Activated T-cell treated with anti-CD3 and anti-CD28 coated beads for 1 hour (primary cell): ENCODE measurements at places on chromosomes 5 and 9.

GRCh38 chr9:124698265-124698664, 72.8 kb downstream of the NR6A1 start:
- DNase-seq: no peak

DNA sequence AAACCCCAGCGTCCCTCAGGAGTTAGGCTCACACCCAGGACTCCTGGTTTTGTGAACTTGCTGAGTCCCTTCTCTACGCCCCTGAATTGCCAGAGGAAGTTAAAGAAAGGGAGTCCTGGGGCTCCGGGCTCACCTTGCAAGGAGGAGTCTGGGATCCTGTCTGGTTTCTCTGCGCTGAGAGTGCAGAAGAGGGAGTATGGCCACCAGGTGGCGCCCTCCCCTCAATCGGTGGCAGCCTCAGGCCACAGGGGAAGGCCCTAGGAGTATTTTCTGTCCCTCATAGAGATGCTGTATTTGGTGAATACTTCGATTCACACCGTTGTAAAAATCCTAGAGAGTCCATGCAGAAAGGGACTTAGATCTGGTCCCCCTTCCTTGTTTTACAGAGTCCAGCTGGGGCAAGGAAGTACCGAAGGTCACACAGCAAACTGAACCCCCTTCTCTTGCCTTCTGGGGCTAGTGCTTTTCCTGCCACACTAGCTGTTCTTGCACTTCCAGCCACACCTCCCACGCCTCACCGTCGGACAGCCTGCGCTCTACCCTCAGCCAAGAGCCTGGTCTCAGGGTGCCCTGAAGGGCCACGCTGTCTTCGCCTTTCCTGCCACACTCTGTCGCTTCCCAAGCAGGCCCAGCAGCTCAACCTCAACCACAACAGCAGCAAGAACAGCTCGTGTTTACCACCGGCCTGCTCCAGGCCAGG, 10.2 kb downstream of the HAND1 start:
- DNase-seq: peak; percentile 73

DNA sequence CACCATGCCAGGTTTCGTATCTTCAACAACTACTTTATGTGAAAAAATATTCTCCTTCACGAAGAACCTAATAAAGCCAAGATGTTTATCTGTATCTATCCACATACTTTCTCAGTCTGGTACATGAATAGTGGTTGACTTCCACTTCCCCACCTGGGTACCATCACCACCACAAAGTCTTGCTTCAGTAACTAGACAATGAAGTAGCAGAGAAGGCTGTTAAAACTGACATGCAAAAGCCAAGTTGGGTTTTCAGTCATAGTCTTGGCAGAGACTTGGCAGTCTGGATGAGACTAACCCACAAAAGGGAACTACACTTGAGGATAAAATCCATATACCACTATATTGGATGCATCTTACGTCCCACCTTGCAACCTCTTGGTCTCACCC, 5.0 kb downstream of the P4HA2 start:
- DNase-seq: no peak

DNA sequence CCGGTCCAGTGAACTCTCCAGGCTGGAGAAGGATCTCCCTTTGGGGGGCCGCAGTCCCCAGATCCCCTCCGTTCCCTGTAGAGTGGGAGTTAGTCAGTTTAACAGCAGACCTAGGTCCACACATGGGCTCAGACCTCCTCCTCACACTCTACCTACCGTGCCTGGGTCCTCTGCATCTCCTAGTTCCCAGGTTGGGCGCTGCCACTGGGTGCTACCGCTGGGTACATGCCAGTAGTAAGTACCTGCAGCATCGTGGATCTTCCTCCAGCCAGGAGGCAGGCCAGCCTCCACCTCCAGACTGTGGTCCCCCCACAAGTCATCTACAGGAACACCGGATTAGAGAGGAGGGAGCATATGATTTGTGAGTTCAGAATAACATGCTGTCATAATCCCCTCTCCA, 802 bp downstream of the APBB3 start:
- DNase-seq: no peak

DNA sequence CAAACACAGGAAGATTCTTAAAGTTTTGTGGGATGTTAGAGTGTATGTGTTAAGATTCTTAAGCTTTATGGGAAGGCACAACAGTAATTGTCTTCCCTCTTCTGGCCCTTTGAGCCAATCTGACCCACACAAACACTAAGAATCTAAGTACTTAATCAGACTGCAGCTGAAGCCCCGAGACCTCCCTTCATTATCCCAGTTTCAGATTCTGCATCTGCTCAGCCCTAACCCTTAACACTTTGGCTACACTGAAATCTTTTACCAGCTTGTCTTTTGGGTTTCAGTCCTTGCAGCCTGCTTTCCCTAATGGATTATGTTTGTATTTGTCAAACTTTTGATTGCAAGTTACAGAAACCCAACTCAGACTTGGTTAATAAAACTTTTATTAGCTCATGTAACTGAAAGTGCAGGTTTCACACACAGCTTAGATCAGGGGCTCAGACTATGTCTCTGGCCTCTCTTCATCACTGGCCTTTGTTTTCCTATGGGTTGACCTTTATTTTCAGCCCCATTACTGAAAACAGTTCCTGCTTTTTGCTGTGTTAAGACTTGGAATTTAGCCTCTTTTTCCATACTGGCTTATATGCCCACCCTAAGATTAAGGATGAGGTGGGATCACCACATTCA, 71.5 kb downstream of the COX7C start:
- no peak for DNase-seq

DNA sequence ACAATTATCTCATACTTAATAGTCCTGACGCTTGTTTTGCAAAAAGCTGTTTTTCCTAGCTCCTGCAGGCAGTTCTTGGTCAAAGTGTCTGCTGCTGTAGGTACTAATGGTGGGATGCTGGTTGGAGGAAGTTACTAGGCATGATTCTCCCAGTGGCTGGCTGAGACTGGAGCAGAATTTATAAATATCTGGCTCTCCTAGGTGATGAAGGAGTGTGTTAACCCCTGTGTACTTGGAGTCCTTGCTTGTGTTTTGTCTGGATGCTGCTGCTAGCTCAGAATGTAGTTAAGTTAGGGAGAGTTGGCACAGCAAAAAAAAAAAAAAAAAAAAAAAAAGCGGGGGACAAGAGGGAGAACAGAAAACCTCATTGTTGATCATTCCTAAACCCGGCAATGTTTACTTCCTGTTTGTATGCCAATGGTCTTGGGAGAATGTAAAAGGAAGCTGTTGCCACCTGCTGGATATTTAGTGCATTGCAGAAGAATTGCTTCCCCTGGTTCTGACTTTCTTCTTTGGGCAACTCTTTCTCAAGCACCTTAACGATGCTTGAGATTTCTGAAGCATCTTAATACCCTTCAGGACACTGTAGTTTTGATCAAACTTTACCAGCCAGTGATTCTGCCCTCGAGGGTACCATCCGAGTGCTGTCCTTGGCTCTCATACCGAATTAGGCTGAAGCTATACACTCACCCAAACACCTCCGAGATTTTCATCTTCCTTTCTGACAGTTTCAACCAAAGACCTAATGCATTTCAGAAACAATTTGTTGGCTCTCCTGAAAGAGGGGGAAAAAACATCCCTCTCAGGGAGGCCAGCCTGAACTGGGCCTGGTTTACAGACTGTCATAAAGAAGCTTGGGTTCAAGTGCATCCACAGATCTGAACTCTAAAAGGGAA, 71.7 kb upstream of the WWC1 start:
- DNase-seq: no peak

- no peak for DNase-seq
Observed at GRCh38 chr9:20524776-20525175, 97.5 kb downstream of the MLLT3 start.

DNA sequence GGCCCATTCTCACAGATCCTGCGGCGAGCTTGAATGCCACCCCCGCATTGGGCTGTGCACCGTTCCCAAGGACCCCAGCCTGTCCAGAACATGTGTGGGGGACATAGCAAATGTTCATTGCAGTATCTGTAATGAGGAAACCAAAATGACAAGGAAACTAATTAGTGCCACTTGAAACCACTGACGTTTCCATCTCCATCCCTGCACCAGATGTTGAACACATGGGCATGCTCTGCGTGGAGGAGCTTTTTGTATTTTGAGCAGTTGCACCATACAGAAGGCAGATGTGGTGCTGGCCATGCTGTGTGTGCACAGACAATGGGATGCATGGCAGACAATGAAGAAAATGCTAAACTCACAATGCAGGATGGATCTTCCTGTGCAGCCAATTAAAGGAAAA, 437.7 kb downstream of the SEMA5A start:
- DNase-seq: no peak

GRCh38 chr9:21835121-21835520, 32.7 kb downstream of the MTAP start:
- DNase-seq: no peak

- DNase-seq: no peak
Observed at GRCh38 chr9:91914404-91914803, 35.6 kb downstream of the ROR2 start.

GRCh38 chr9:76269789-76270188, 124.4 kb downstream of the RFK start:
- no peak for DNase-seq

DNA sequence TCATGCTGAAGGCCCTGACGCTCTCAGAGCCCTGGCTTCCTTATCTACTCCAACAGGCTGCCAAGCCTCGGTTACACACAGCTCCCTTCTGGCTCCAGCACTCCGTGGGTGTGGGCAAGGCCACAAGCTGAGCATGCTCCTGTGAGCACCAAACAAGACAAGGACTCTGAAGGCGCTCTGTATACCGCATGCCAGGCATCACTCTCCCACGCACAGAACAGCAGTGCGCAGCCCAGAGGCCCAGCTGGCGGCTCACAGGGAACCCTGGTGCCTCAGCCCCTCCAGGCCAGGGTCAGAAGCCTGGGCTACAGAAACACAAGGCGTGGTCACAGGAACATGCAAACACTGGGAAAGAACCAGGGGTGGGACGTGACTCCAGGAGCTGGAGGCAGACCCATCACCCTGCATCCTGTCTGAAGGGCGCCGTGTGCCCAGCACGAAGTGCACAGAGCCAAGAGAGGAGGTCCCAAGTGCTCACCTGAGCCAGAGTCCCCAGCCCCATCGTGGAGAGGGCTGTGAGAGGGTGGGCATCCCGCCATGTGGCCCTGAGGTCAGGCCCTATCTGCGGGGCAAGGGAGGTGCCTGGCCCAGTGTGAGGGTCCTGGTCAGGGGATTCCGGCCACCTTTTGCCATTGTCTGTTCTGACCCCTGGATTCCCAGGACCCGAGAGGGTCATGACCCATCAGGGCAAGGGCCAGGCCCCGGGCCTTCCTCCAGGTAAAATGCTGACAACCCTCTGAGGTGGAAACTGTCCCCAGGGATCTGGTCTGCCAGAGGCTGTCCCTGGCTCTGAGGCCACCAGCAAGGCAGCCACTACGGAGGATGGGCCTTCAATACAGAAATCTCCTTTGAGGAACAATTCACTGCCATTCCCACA, 54.7 kb downstream of the COL23A1 start:
- DNase-seq: no peak

DNA sequence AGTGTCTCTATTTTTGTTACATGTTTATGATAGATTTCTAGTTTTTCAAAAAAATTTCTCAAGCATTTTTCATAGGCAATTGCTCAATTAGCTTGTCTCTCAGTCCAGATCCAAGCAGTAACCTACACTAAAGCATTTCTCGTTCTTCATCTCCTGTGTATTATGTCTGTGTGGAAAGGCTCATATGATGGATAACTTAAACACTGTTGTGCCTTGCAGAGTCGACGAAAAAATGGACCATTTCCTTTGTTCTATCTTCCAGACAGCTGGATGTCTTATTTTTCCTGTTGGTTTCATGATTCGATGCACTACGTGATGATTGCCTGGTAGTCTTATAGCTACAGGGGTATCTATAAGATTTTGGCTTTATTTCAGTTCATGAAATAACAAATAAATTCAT, 347.8 kb downstream of the TRPM3 start:
- no peak for DNase-seq

DNA sequence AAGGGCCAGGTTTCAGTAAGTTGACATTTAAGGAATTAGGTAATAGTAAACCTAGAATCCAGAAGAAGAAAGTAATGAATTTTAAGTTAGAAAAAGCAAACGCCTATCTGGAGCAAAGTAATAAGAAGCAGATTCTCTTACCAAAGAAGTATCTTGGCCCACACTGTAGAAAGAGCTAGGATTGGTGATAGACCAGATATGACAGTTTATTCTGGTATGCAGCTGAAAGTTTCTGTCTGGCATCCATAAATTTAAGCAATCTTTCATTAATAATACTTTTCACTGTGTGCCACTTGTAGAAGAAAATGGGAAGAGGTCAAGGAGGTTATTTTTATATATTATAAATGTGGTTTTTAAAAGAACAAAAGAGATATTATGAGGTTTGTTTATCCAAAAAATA, 3.0 kb downstream of the RECK start:
- DNase-seq: no peak

DNA sequence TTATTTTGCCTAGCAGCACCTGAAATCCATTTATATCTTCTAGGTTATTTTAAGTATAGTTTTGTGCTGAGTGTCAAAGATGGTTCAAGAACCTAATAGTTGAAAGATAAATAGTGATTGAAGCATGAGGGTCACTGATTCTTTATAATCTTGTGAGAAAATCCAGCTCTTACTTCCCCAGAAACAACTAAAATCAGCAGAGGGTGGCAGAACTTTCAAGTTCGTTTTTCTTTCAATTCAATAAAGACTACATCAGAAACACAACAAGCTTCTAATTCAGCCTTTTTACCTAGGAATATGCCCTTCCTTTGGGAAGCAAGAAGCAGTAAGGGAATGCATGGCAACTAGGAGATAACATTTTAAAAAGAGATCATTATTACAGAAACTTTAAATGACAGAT, 202.6 kb downstream of the KIAA0825 start:
- no peak for DNase-seq

- no peak for DNase-seq
Observed at GRCh38 chr5:147626464-147626863, 116.6 kb upstream of the DPYSL3 start.

- no peak for DNase-seq
Observed at GRCh38 chr5:141298376-141298775, 5.5 kb downstream of the SLC25A2 start.

DNA sequence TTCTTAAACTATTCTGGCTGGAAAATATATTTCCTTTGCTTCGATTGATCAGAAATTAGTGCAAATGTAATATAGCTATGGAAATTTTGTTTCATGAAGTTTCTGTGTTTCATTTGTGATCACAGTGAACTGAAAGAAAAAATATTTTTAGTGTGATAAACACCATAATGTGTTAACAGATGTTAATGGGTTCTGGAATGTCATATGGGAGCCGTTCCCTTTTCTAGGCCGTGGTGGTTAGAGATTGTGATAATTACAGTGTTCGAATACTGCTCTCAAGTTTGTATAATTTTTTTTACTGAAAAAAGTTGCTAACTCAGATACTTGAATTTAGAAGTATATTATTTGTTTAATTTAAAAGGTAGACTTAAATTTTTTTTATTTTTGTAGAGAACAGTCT, 19.3 kb downstream of the GAPVD1 start:
- DNase-seq: no peak

DNA sequence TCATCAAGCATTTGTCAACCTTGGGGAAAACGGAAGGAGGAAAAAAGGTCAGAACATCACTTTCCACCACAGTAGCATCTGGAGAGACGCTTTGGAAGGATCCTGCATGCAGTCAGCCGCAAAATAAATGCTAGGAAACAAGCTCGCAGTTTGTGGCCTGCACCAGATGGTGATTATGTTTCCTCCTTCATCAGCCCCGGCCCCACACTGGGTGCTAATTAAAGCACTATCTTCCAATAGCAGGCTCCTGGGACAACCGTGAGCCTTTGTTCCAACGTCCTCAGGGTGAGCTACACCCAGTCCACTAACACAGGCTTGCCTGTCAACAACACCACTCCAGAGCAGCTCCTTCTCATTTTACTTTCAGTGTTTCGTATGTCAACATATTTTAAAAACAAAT, 64.0 kb downstream of the RNF130 start:
- no peak for DNase-seq
